ENCODE measurements at places on chromosomes 5 and 9.

DNA sequence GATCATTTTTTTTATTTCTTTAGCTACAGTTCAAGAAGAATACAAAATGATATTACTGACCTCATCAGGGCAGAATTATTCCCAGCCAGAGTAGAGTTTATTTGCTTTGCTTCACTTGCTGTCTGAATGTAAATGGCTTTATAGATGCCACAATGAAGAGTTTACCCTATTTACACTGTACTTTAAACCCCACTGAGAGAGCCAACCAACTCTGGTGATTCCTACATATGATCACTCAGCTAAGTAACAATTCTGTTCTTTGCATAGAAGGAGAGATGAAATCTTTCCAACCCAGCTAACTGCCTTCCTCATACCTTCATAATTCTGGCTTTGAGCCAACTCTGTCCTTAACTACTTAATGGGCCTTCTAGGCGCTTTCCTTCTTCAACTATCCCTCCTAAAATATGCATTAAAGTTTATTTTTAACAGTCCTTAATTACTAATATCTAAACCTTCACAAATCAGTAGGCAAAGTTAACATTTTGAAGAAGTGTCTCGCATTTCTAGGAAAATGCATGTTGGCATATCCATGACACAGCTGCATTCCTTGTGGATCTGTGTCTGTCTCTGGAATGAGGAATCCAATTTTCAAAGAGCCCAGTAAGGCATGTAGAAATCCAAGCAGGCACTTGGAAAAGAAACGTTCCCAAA, 284.8 kb upstream of the GRAMD2B start:
- DNase-seq, result no peak

- DNase-seq, result no peak
These were observed 167.1 kb downstream of the RFK start for GRCh38 chr9:76227156-76227555.

DNA sequence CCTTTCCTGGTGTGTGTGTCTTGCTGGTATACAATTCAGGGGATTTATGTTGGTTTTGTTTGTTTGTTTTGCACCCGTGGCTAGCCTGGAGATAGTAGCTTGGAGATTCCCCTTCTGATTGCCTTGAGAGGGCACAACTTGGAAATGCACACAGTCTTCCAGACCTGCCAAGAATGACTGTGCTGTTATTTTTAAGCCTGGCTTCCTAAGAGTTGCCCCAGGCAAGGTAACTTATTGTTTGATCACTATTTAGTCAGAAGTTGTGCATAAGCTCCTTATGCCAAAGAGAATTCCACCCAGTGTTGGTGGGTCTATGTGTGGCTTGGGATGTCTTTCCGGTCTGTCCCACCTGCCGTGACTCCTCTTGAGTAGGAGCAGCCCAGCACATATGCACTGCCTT, 421.9 kb upstream of the KCNN2 start:
- DNase-seq, result no peak

- DNase-seq, result no peak
These were observed 1.5 kb downstream of the EGFL7 start for GRCh38 chr9:136664000-136664915.

GRCh38 chr5:67792891-67793290, 422.7 kb upstream of the PIK3R1 start:
- no peak for DNase-seq

GRCh38 chr9:105331160-105331559, 86.7 kb downstream of the SLC44A1 start:
- DNase-seq, result no peak

All from stimulated activated CD8-positive, alpha-beta memory T cell treated with anti-CD3 and anti-CD28 coated beads, Interleukin-4, amount 100 ng/mL, for 1 hour (primary cell).